ENCODE measurements at places on chromosomes 13 and 19.

GRCh38 chr19:36421749-36422481 is 3.5 kb upstream of the ZFP82 start:
- no peak overlapping the region for H3K4me3 ChIP-seq
- peaks cover 6% of the 10 kb centered on the region for H3K27me3 ChIP-seq
- DNase-seq: no peak
- peaks cover 11% of the 10 kb centered on the region for H3K4me1 ChIP-seq
- H3K27ac ChIP-seq: no peak overlapping the region

DNA sequence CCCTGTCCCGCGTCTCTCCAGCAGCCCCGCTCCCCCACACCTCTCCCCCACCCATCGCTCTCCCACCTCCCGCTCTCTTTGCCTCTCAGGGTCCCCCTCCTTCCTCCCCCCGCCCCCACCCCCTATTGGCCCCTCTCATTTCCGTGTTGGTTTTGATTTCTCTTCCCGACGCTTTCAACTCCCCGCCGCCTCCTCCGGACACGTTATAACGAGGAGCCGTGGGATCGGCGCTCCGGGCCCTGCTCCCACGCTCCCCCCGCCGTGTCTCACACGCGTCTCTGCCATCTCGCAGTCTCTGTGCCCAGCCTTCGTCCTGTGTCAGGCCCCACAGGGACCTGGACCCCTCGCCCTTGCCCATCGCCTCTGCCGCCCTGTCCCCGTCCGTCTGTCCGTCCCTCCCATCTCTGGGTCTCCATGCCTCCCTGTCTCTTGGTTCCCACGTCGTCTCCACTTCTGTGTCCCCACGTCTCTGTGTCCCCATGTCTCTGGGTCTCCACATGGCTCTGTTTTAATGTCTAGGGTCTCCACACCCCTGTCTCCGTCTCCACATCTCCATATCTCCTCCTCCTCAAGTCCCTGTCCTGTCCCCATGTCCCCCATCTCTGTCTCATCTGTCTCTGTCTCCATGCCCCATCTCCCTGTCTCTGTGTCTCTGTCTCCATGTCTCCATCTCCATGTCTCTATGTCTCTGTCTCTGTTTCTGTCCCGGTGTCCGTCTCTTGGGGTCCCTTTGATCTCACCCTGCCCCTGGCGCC is 13.1 kb downstream of the ERFL start:
- no peak for DNase-seq
- H3K4me3 ChIP-seq: peak overlapping the region; percentile 25
- H3K27ac ChIP-seq: no peak overlapping the region

DNA sequence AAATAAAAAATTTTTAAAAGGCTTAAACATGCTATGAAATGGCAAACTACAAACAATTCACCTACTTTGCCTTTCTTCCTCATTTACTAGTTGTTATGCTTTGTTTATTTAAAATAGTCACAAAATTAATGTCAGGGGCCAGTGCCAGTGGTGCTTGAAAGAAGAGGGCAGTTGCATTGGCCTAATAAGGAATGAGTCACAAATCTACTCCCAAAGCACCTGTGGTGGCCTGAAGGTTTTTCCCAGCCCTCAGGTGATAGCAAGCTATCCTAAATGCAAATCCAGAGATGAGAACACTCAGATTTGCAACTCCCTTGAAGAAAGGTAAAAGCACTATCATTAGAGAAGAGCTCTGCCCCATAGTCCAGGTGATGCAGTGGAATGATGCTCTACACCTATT is 103.6 kb downstream of the MBNL2 start:
- H3K27me3 ChIP-seq: no peaks in the 10 kb centered on the region
- DNase-seq: no peak
- no peaks in the 10 kb centered on the region for H3K36me3 ChIP-seq
- no peaks in the 10 kb centered on the region for H3K4me1 ChIP-seq

DNA sequence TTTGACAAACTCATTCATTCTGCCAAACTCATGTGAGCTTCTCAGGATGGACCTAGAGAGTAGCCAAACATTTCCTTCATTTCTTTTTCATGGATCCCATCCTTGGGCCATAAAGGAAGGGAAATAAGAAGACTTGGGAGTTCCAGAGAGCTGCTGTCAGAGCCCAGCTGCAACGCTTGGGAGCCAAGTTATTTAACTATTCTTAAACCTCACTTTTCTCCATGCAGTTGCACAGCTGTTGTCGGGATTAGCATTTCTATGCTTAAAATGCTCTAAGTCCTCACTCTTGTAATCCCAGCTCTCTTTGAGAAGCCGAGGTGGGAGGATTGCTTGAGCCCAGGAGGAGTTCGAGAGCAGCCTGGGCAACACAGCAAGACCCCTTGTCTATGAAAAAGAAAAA is 11.7 kb upstream of the CASP14 start:
- no peaks in the 10 kb centered on the region for H3K36me3 ChIP-seq
- no peak overlapping the region for H3K4me3 ChIP-seq
- no peaks in the 10 kb centered on the region for H3K27me3 ChIP-seq
- no peak overlapping the region for H3K27ac ChIP-seq
- DNase-seq: no peak
- no peaks in the 10 kb centered on the region for H3K4me1 ChIP-seq

- peaks cover 4% of the 10 kb centered on the region for H3K36me3 ChIP-seq
- H3K27ac ChIP-seq: no peak overlapping the region
- no peaks in the 10 kb centered on the region for H3K4me1 ChIP-seq
- no peak overlapping the region for H3K4me3 ChIP-seq
- H3K27me3 ChIP-seq: no peaks in the 10 kb centered on the region
Observed at GRCh38 chr13:20825477-20825875, 51.7 kb upstream of the EEF1AKMT1 start.

GRCh38 chr19:29610574-29611271 is 4.6 kb downstream of the POP4 start:
- H3K4me3 ChIP-seq: no peak overlapping the region
- H3K36me3 ChIP-seq: peaks cover 45% of the 10 kb centered on the region
- no peak overlapping the region for H3K27ac ChIP-seq
- H3K4me1 ChIP-seq: peaks cover 23% of the 10 kb centered on the region
- no peaks in the 10 kb centered on the region for H3K27me3 ChIP-seq

- DNase-seq: no peak
- H3K4me1 ChIP-seq: no peaks in the 10 kb centered on the region
- H3K36me3 ChIP-seq: no peaks in the 10 kb centered on the region
- no peak overlapping the region for H3K27ac ChIP-seq
Observed at GRCh38 chr13:84662491-84662890, 780.2 kb upstream of the SLITRK1 start.

- no peak for DNase-seq
- H3K27me3 ChIP-seq: no peaks in the 10 kb centered on the region
- no peaks in the 10 kb centered on the region for H3K4me1 ChIP-seq
- H3K4me3 ChIP-seq: no peak overlapping the region
Observed at GRCh38 chr13:113369881-113370280, 6.0 kb upstream of the GRTP1 start.

DNA sequence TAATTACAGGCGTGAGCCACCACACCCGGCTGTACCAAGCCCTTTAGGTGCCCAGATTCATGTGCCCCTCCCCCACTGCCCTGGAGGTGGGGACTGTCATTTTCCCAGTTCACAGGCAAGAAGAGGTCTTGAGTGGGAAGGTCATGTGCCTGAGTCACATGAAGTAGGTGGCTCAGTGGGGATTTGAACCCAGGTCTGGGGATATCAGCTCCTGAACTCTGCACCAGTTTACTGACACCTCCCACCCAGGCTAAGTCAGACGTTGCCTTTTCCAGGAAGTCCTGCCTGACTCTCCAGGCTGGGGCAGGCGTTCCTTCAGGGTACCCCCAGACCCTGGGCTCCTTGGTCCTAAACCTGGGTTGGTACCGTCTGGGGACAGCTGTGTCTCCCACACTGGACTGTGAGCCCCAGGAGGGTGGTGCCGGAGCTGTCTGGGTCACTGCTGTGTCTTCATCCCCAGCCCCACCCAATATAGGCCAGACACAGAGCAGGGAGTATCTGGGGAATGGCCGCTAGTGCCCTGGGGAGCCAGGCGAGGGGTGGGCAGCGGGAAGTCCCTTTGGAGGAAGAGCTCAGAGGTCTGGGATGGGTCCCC is 8.6 kb downstream of the VASP start:
- H3K36me3 ChIP-seq: peaks cover 6% of the 10 kb centered on the region
- peak overlapping the region; percentile 61 for H3K27ac ChIP-seq
- DNase-seq: no peak

GRCh38 chr13:19117913-19118739 is 63.5 kb downstream of the TUBA3C start:
- no peak for DNase-seq
- H3K36me3 ChIP-seq: no peaks in the 10 kb centered on the region
- H3K27me3 ChIP-seq: no peaks in the 10 kb centered on the region
- H3K4me1 ChIP-seq: no peaks in the 10 kb centered on the region
- H3K27ac ChIP-seq: no peak overlapping the region

DNA sequence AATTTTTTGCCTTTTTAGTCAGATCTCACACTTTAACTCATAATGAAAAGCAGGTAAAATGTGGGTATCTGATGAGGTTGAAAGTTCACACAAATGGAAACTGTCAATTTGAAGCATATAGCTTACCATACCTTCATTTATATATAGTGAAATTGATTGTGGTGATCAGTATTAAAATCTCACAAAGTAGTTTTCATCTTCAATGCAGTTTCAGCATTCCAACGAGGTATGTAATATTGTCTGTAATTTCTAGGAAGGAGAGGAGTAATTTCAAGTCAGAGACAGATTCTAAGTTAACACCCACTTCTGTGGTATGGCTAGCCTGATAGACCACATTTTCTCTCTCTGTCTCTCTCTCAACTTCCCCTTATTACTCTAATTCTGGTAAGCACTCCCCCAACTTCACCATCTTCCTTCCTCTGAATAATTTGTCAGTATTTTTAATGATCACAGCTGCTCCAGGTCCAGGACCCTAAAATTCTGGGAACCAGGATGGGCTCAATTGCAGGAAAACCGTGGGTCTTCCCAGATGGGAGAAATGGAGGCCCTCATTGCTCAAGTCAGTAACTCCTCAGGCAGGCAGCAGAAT is 455.7 kb downstream of the FGF9 start:
- H3K4me1 ChIP-seq: no peaks in the 10 kb centered on the region
- no peak for DNase-seq
- no peaks in the 10 kb centered on the region for H3K36me3 ChIP-seq

DNA sequence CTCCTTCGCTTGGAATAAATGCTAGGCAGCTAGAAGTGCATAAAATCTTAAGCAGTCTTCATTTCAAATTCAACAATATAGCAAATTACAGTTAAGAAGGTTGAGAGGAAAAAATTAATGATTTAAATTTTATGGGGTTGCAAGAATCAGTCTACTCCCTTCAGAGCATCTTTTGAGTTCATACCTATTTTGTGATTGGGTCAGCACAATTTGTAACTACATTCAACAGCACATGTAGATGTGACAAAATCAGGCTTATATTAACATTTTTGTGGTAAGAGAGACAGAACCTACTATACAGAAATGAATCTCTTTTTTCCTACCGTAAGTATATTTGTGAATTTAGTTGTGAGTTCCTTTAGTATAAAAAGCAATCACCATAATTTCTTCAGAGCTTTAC is 520.6 kb upstream of the HTR2A start:
- no peak overlapping the region for H3K4me3 ChIP-seq
- no peaks in the 10 kb centered on the region for H3K4me1 ChIP-seq
- no peak for DNase-seq

DNA sequence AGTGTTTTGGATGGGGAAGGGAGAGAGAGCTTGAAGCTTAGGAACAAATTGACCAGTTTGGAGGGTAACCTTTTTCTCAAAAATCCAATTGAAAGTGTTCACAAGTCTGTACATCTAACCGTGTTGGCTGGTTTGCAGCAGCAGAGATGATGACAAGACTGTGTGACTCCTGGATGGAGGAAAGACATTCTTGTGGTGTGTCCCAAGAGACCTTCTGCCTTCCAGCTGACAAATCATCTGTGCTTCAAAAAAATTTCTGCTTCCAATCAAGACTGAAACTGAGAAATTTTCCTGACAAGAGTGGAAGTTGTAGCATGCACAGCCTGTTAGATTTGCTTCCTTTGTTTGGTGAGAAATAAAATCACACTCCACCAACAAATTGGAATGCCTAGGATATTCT is 56.2 kb downstream of the LACC1 start:
- H3K4me1 ChIP-seq: no peaks in the 10 kb centered on the region
- no peaks in the 10 kb centered on the region for H3K27me3 ChIP-seq
- DNase-seq: no peak
- H3K36me3 ChIP-seq: no peaks in the 10 kb centered on the region
- H3K4me3 ChIP-seq: no peak overlapping the region

GRCh38 chr13:98983182-98983581 is 5.3 kb upstream of the DOCK9 start:
- H3K27ac ChIP-seq: no peak overlapping the region
- peaks cover 44% of the 10 kb centered on the region for H3K4me1 ChIP-seq
- H3K36me3 ChIP-seq: no peaks in the 10 kb centered on the region
- no peaks in the 10 kb centered on the region for H3K27me3 ChIP-seq
- DNase-seq: no peak

DNA sequence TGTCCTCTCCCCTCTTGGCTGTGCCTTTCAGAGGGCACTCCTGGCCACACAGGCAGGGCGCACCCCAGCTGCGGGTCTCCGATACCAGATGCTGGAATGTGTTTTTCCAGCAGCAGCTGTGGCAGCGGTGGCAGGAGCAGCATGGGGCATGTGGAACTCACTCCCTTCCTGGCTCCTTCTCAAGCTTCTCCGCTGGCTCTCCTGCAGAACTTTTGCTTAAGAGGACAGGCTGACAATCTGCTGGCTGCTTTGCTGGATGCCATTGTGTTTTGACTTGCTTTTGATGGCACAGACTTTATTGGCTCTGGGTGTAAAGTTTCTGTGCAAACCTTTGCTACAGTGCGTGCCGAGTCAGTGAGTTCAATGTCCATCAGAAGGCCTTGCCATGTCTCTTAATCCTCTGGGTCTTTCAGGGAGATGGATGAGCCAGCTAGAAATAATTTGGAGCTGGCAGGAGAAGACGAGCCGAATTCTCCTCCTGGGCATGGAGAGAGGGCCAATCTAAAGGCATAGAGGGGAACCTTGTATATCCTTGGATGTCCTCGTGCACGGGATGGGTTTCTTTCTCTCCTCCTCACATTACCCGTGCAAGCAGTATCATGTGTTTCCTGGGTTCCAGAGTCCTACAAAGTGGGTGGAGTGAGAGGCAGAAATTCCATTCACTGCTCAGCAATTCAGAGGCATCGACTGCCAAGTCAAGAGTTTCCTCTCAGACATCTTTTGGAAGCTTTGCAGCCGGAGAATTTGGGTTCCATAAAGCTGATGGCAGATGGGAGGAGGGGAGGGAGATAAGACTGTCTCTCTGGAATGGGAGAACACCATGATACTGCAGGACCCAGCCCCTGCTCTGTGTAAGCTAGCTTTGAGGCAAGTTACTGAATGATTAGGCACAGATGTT is 231.2 kb downstream of the FGF9 start:
- no peak overlapping the region for H3K27ac ChIP-seq
- DNase-seq: no peak
- H3K36me3 ChIP-seq: no peaks in the 10 kb centered on the region
- no peaks in the 10 kb centered on the region for H3K27me3 ChIP-seq

DNA sequence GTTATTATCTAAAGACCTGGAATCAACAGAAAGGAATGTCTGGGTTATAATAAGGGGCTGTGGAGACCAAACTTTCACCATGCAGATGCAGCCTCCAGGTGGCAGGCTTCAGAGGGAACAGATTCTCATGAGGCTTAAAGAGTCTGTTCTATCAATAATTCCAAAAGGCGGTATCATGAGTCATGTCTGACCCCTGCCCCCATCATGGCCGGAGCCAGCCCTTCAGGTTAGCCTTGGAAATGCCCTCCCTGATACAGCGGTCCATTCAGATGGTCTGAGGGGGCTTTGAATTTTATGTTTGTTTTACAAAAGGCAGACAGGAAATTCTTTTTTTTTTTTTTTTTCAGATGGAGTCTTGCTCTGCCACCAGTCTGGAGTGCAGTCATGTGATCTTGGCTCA is 21.7 kb upstream of the LAMP1 start:
- no peaks in the 10 kb centered on the region for H3K4me1 ChIP-seq
- H3K27ac ChIP-seq: no peak overlapping the region
- no peak for DNase-seq
